ENCODE measurements at places on chromosomes 6 and 20. TPM values are rescaled to one million over a fixed set of nuclear protein-coding genes. Genes with fewer than 3 reads are reported as not detected.

The PKIB gene
- total RNA-seq: 1.8 TPM

The TMEM74B gene
- total RNA-seq: 3.8 TPM

The PKHD1 gene
- 0.06 TPM for total RNA-seq

- no peak for DNase-seq
- no peaks in the 10 kb centered on the region for H3K27me3 ChIP-seq
- no peaks in the 10 kb centered on the region for H3K36me3 ChIP-seq
- no peak overlapping the region for H3K4me3 ChIP-seq
- H3K4me1 ChIP-seq: peaks cover 13% of the 10 kb centered on the region
- no peak overlapping the region for H3K27ac ChIP-seq
Measured at GRCh38 chr6:143406673-143407072, 43.8 kb downstream of the ADAT2 start.

GRCh38 chr20:13219327-13220193 lies 1.5 kb upstream of the ISM1 start:
- peak overlapping the region; percentile 97 for H3K4me3 ChIP-seq
- no peaks in the 10 kb centered on the region for H3K27me3 ChIP-seq

GRCh38 chr6:108489699-108490098 lies 71.0 kb upstream of the FOXO3 start:
- no peak overlapping the region for H3K27ac ChIP-seq
- H3K4me3 ChIP-seq: no peak overlapping the region
- H3K4me1 ChIP-seq: no peaks in the 10 kb centered on the region
- no peaks in the 10 kb centered on the region for H3K27me3 ChIP-seq
- H3K36me3 ChIP-seq: no peaks in the 10 kb centered on the region
- no peak for DNase-seq

GRCh38 chr6:122789182-122790027 lies at the start of gene SMPDL3A:
TSS of gene SMPDL3A (plus strand) at chr6:122789258. CDS start at chr6:122789347, 89 bp downstream.
- no peaks in the 10 kb centered on the region for H3K4me1 ChIP-seq
- H3K4me3 ChIP-seq: peak within 1 kb of the TSS; percentile 71
- H3K36me3 ChIP-seq: no peaks in the 10 kb centered on the region
- peak; percentile 83 for DNase-seq

- no peaks in the 10 kb centered on the region for H3K27me3 ChIP-seq
- no peak overlapping the region for H3K4me3 ChIP-seq
- DNase-seq: no peak
Measured at GRCh38 chr6:14758421-14759081, 487.3 kb upstream of the JARID2 start.
